ENCODE measurements at places on chromosomes 12 and 14.
A peak's percentile ranks its signal among the peaks of the same experiment; 100 is the strongest.

DNA sequence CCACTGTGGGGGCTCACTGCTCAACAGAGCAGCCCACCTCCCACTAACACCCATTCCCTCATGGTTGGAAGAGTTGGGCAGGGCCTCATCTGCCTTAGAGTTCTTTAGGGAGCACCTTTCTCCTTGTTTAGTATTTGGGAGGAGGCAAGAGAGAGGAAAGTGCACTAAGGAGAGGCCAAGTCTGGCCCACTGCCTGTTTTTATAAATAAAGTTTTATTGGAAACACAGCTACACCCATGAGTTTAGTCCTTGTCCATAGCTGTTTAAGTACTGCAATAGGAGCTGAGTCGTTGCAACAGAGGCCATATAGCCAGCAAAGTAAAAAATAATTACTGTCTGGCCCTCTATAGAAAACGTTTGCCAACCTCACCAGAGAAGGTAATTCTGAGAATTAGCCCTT is 63.9 kb downstream of the C14orf132 start:
- H3K27me3 ChIP-seq, result no peaks in the 10 kb centered on the region
- H3K36me3 ChIP-seq, result no peaks in the 10 kb centered on the region
- no peak for DNase-seq
- peaks cover 6% of the 10 kb centered on the region for H3K4me1 ChIP-seq

- H3K27ac ChIP-seq, result no peak overlapping the region
- H3K4me1 ChIP-seq, result peaks cover 4% of the 10 kb centered on the region
- H3K36me3 ChIP-seq, result peaks cover 6% of the 10 kb centered on the region
- no peak overlapping the region for H3K4me3 ChIP-seq
- DNase-seq, result no peak
- H3K27me3 ChIP-seq, result no peaks in the 10 kb centered on the region
Measured at GRCh38 chr14:42174357-42174756, 567.7 kb downstream of the LRFN5 start.

DNA sequence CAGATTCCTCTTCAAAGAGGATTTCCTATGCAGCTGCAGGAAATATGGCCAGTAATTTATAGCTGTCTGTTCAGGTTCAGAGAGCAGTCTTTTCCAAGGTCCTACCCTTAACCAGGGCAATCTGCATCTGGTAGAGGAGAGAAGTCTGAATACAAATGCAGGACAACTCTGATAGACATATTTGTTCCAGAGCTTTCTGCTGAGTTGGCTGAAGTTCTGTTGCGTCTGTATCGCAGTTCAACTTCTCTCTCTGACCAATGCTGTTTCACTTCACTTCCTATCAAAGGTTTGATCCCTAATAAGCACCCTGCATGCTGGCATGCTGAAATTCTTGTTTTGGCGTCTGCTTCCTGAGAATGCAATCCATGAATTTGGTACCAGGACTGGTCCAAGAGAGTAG is 14.0 kb upstream of the CCDC91 start:
- H3K27me3 ChIP-seq, result no peaks in the 10 kb centered on the region
- no peak overlapping the region for H3K4me3 ChIP-seq
- DNase-seq, result no peak
- H3K4me1 ChIP-seq, result no peaks in the 10 kb centered on the region
- no peaks in the 10 kb centered on the region for H3K36me3 ChIP-seq
- no peak overlapping the region for H3K27ac ChIP-seq

DNA sequence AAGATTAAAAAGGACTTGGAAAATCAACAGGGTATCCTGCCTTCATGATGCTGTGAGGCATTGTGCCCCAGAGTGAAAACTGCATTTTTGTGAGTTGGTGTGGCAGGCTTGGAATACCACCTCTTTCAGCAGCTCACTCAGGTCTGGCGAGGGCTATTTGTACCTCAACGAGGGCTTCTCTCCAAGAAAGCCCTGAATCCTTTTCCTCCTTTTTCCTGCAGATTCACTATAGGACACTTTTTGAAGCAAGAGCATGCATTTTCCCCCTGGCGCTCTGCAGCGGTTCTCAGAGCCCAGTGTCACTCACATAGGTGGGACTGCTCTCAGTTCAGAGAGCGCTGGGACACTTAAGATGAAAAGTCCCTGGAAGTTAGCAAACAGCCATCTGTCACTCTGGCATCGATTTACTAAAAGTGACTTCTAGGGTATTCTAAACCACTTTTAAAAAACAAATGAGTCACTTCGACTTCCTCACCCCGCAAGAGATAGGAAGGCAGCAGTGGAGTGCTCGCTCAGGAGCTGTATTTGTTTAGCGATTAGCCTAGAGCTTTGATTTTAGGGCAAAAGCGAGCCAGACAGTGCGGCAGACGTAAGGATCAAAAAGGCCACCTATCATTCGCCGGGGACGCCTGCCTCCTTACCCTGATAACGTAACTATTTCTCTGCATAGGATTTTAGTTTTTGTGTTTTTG is 782 bp upstream of the LGR5 start:
- peaks cover 82% of the 10 kb centered on the region for H3K27me3 ChIP-seq
- H3K27ac ChIP-seq, result no peak overlapping the region
- H3K4me1 ChIP-seq, result peaks cover 26% of the 10 kb centered on the region
- peak overlapping the region; percentile 76 for H3K4me3 ChIP-seq
- peaks cover 25% of the 10 kb centered on the region for H3K36me3 ChIP-seq

DNA sequence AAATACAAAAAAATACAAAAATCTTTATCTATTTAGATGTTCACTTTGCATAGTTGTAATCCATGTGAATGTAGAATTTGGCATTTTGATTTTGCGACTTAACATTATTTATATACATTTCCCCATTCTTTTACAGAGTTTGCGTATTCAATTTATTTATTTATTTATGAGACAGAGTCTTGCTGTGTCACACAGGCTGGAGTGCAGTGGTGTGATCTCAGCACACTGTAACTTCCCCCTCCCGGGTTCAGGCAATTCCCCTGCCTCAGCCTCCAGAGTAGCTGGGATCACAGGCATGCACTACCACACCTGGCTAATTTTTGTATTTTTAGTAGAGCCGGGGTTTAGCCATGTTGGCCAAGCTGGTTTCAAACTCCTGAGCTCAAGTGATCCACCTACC is 25.3 kb upstream of the STRN3 start:
- 0 out of 2 replicates have a peak, but pooled peaks cover 3% of the 10 kb centered on the region for H3K36me3 ChIP-seq
- DNase-seq, result no peak
- no peak overlapping the region for H3K27ac ChIP-seq
- H3K4me1 ChIP-seq, result no peaks in the 10 kb centered on the region
- H3K4me3 ChIP-seq, result no peak overlapping the region

DNA sequence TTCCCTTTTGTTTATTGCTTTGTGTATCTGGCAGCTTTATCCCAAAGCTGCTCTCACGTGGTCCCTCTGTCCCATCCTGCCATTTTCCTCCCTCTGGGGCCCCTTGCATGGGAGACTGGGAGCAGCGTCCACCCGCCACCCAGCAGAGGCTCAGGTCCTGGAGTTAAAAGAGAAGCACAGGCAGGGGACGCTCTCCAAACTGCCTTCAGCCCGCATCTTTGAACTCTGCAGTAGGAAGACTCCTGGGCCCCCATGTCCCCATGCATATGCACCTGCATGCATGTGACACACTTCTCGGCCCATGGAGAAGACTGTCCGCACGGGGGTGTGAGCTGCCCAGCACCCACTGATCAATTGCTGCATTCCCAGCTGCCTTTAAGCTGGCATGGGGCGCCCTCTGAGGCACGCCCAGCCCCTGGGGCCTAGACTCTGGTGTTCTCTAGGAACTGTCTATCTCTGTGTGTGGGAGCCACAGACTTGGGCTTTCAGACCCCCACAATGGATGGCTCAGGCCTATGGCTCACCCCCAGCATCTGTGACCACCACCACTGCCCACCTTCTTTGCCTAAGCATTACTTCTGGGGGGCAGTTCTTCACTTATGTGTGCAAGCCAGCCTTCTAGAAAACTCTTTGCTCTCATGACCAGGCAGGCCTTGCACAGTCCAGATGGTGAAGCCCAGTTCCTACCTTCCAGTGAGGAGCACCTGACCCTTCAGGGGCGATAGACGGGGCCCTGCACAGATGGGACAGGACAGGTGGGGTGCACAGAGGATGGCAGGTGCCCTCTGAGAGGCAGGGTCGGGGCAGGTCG is 96.1 kb upstream of the DIO3 start:
- no peak overlapping the region for H3K4me3 ChIP-seq
- DNase-seq, result no peak
- H3K27me3 ChIP-seq, result peaks cover 18% of the 10 kb centered on the region
- H3K36me3 ChIP-seq, result no peaks in the 10 kb centered on the region
- H3K27ac ChIP-seq, result no peak overlapping the region

GRCh38 chr12:5308216-5308615 is 123.7 kb upstream of the NTF3 start:
- peaks cover 6% of the 10 kb centered on the region for H3K36me3 ChIP-seq
- no peak overlapping the region for H3K4me3 ChIP-seq
- H3K27ac ChIP-seq, result no peak overlapping the region
- H3K27me3 ChIP-seq, result 0 out of 2 replicates have a peak, but pooled peaks cover 2% of the 10 kb centered on the region
- DNase-seq, result no peak

- peaks cover 18% of the 10 kb centered on the region for H3K4me1 ChIP-seq
- no peaks in the 10 kb centered on the region for H3K36me3 ChIP-seq
Measured at GRCh38 chr12:50566066-50566465, 61.3 kb downstream of the DIP2B start.

DNA sequence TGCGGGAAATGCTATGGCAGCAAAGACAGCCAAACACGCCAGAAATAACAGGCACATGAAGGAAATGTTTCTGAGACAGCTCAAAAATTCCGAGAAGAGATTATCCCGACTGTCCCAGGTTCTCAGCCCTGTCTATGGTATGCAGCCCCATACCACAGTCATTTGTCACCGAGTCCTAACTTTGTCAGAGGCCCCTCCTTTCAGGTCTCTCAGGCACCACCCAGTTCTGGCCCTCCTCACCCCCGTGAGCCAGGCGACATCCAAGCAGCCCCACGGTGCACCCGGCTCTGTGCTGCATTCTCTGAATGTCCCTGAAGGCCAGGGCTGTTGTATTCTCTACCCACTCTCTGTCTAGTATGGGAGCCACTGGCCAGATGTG is 24.0 kb downstream of the SSH1 start:
- H3K27me3 ChIP-seq, result no peaks in the 10 kb centered on the region
- H3K36me3 ChIP-seq, result peaks cover 15% of the 10 kb centered on the region
- DNase-seq, result no peak

DNA sequence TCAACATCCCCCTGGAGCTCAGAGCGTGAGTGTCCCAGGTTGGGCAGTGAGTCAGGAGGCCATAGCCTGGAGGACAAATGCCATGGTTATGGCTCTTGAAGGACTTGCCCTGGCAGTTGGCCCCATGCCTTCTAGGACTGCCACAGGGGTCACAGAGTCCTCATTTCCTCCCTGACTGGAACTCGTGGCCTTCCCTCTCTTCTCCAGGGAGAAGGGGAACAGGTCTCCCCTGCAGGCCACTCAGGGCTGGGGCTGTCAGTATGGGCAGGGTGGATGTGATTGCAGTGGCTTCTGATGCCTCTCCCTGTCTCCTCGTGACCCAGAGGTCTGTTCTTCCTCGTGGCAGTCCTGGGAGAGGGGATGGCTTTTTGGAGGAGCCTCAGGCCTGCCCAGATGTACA is 70.7 kb downstream of the ADCK1 start:
- H3K4me3 ChIP-seq, result no peak overlapping the region
- DNase-seq, result no peak
- no peak overlapping the region for H3K27ac ChIP-seq

- peaks cover 27% of the 10 kb centered on the region for H3K4me1 ChIP-seq
- DNase-seq, result no peak
- H3K27me3 ChIP-seq, result no peaks in the 10 kb centered on the region
- H3K36me3 ChIP-seq, result no peaks in the 10 kb centered on the region
- H3K4me3 ChIP-seq, result peak overlapping the region; percentile 98
Measured at GRCh38 chr12:26939953-26940352, 1.7 kb downstream of the FGFR1OP2 start.

DNA sequence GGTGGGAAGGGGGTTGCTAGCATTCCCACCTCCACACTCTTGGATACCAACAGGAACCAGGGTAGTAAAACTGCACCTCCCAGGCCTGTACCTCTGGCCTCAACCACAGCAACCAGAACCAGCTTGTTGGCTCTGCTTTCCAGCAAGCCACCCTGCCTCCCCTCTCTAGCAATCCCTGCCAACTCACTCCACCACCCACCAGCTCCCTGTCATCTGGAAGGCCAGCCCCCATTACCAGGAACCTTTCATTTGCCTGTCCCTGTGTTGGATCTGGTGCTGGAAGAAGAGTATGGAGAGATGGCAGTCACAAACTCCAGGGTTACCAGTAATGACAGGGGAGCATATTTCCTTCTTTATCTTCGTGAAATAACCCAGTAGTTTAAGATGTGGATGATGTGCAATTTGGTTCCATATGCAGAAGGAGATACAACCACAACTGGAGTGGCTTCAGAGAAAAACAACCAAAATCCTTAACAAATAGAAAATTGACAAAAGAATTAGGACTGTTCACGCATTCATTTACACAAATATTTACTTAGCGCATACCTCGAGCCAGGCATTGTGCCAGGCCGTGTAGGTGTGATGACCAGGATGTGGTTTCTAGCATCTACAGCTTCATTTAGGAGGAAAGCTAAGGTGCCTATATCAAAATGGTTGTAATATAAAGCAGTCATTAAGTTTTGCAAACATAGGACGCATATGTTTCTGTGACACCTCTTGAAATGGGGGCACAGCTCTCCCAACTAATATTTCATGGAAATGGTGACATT is 3.4 kb downstream of the B4GALNT3 start:
- peaks cover 3% of the 10 kb centered on the region for H3K36me3 ChIP-seq
- peaks cover 38% of the 10 kb centered on the region for H3K27me3 ChIP-seq
- no peak for DNase-seq
- H3K4me1 ChIP-seq, result peaks cover 19% of the 10 kb centered on the region

DNA sequence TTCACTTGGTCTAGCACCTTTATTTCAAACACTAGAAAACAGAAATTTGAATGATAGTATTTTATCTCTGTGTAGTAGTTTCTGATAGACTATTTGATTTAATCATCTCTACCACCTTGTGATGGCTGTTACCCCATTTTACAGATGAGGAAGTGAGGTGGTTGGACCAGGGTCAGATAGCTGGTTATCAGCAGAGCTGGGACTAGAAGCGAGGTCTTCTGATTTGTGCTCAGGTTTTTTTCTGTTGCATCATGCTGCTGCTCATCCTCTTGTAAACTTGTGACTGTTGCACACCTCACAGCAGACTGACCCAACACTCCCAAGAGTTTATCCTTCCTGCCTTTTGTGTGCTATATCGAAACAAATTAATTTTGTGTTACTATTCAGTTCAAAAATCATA is 10.1 kb upstream of the MANSC4 start:
- H3K27me3 ChIP-seq, result no peaks in the 10 kb centered on the region
- no peak overlapping the region for H3K4me3 ChIP-seq
- peaks cover 10% of the 10 kb centered on the region for H3K4me1 ChIP-seq
- H3K36me3 ChIP-seq, result peaks cover 26% of the 10 kb centered on the region
- no peak for DNase-seq
- no peak overlapping the region for H3K27ac ChIP-seq

Measured in WTC11 (cell line).